ENCODE measurements at places on chromosomes 4 and X.

DNA sequence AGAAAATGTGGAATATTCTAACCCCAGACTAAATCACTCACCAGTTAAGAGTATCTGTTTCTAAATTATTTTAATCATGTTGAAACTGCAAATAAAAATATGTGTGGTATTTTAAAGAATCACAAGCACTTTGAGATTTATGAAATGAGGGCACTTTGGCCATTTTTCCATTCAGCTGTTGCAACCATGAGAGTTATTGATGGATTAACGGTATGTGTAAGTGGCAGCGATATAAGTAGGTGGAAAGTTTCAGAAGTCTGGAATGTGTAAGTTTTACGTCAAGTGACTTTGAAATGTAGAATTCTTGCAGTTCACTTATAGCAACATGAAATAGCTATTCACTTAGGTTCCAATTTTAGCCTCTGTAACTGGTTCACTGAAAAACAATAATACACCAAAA lies 905.1 kb upstream of the SLIT2 start:
- DNase-seq, result no peak

DNA sequence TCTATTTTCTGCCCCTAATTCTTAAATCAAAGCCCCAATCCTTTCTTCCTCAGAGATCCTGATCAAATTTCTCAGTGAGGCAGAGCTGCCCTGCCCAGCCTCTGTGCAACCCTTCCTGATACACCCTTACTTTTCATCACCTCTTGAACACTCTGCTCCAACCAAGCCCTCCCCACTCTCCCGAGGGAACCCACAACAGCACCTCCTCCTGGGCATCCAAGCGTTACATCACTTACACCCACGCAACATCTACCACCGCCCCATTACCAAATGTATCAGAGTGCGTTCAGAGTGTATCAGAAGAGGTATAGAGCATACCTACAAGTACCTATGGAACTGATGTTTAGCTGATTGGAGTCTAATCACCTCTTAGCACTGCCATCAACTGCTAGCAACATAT lies 186.5 kb downstream of the RAP1GDS1 start:
- no peak for DNase-seq

DNA sequence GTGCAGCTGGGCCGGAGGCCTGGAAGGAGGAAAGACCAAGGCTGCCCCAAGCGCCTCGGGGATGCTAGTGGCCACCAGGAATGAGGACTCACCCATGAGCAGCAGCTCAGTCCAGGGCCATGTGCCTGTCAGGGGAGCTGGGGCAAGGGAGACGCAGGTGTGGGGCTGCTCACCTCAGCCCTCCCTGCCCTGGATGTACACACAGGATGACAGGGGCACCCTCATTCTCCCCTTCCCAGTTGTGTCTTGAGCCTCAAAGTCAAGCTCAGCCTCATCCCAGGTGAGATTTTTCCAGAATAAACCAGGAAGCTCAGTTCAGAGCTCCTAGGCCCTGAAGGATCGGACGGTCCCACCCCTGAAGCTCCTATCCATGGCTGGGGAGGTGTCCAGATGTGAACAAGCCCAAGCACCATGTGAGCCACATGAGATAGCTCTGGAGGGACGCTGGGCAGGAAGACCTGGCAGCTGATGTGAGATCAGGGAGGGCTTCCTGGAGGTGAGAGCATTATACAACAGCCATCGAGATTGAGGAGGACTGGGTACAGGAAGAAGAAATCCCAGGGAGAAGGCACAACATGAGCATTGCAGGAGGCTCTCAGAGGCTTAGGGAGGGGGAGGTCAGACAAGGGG lies 23.0 kb downstream of the HTRA3 start:
- DNase-seq, result no peak

- DNase-seq, result no peak
Observed at GRCh38 chr4:89538886-89539285, 231.3 kb upstream of the GPRIN3 start.

DNA sequence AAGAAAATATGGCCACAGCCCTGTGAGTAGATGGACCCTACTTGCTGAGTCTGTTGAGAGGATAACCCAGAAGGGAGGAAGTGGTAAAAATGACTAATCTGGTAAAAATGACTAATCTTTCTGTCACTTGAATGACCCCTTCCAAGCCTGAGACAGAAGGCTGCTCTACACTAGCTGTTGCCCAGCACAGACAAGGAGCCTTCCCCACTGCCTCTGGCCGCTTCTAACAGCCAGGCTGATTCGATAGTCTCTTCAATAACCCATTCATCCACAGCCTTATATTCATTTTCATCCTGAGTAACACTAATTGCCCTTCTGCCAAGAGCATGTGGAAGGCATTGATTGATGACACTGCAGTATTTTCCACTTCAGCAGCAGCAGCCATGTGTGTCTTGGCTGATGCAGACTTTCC lies 18.4 kb downstream of the MAGEB17 start:
- DNase-seq, result no peak

DNA sequence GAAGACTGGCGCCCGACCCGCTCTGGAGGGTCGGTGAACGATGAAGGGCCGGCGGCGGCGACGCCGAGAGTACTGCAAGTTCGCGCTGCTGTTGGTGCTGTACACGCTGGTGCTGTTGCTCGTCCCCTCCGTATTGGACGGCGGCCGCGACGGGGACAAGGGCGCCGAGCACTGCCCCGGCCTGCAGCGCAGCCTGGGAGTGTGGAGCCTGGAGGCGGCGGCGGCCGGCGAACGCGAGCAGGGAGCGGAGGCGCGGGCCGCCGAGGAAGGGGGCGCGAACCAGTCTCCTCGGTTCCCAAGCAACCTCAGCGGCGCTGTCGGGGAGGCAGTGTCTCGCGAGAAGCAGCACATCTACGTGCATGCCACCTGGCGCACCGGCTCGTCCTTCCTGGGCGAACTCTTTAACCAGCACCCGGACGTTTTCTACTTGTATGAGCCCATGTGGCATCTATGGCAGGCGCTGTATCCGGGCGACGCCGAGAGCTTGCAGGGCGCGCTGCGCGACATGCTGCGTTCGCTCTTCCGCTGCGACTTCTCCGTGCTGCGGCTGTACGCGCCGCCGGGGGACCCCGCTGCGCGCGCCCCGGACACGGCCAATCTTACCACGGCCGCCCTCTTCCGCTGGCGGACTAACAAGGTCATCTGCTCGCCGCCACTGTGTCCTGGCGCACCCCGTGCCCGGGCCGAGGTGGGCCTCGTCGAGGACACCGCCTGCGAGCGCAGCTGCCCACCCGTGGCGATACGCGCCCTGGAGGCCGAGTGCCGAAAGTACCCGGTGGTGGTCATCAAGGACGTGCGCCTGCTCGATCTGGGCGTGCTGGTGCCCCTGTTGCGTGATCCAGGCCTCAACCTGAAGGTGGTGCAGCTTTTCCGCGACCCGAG lies 568 bp downstream of the CHST7 start:
- DNase-seq, result peak; percentile 31
